ENCODE measurements at places on chromosomes 13 and 19. TPM values are rescaled to one million over a fixed set of nuclear protein-coding genes. Genes with fewer than 3 reads are reported as not detected.

GRCh38 chr19:6833166-6833790, 54.1 kb upstream of the ADGRE1 start:
- no peak for DNase-seq

The ZNF737 gene
- 4.1 TPM for total RNA-seq

The CYP2A6 gene
- total RNA-seq, result 0.27 TPM

The TEX29 gene
- not detected for total RNA-seq

DNA sequence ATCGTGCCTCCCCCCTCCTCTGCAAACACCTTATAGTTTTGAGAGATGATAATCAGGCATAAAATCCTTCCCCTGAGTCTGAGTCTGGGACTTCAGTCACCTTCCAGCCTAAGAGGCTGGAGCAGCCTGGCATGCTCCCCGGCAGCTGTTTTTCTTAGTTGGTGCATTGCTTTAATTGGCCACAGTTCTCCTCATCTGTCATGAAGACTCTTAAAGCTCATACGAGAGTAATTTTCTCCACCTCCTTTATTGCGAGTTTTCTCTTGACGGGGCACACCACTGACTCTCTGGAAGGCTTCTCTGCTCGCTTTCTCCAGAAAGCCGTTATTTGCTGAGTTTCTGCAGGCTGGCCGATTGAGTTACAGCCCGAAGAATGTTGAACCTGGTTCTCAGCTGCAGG, 310.5 kb downstream of the ATP8A2 start:
- DNase-seq, result no peak

The KASH5 gene
- not detected for total RNA-seq

The ZNF682 gene
- 6.3 TPM for total RNA-seq

The CBARP gene
- total RNA-seq, result 1.1 TPM

GRCh38 chr19:10538204-10538983, 5.3 kb upstream of the ATG4D start:
- no peak for DNase-seq

DNA sequence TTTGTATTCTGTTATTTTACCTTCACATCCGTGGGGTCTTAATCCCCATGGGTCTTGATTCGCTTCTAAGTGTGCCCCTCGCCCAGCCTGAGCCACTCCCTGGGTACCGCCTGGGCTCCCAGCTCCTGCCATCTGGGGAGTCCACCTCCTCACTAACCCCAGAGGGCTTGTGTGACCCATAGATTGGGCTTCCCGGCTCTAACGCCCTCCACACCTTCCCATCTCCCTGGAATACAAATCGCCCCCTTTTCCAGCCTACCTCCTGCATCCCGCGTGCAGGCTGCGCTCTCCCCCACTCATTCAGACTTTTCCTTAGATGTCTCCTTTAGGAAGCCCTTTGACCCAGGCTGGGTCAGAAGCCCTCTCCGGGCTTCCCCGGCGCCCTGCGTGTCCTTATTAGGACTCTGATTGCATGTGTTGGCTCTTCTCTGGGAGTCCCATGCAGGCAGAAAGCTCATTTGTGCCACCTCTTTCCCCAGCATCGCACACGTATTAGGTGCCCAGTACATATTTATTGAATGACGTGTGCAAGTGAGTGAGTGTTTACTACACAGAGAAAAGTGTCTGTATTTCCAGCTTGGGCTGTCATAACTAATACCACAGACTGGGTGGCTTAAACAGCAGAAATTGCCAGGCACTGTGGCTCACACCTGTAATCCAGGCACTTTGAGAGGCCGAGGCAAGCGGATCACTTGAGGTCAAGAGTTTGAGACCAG, 757 bp downstream of the CCDC124 start:
- no peak for DNase-seq

DNA sequence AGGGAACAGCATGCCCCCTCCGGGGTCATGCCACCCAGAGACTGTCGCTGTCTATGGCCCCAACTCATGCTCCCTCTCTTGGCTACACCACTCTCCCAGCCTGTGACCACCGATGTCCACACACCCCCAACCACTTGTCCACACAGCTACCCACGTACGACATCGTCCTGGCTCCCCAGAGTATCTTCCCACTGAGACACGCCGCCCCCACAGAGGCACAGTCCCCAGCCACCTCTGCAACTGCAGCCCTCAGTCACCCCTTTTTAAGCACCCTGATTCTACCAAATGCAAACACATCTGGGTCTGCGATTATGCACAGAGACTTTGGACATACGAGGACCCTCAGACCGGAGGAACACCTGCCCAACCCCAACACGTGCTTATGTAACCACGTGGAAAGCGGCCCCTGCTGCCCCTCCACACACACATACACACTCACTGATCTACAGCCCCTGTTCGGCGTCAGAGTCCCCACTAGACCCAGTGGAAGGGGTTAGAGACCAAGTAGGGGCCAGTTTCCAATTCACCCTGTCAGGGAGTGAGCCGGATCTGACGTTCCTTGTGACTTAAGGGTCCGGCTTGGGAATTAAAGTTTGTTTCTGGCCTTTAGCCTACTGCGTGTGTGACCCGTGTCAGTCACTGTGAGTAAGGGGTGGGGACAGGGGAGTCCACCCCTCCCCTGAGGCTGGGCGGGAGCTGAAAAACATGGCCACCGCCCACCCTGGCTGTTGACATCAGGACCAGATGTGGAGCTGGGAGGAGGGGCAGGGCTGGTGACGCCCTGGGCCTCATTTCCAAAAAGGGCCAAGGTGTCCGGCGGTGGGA, 11.9 kb upstream of the AXL start:
- DNase-seq, result peak; percentile 93

The PSPN gene
- 0.75 TPM for total RNA-seq

The TUBA3C gene
- 0.27 TPM for total RNA-seq

DNA sequence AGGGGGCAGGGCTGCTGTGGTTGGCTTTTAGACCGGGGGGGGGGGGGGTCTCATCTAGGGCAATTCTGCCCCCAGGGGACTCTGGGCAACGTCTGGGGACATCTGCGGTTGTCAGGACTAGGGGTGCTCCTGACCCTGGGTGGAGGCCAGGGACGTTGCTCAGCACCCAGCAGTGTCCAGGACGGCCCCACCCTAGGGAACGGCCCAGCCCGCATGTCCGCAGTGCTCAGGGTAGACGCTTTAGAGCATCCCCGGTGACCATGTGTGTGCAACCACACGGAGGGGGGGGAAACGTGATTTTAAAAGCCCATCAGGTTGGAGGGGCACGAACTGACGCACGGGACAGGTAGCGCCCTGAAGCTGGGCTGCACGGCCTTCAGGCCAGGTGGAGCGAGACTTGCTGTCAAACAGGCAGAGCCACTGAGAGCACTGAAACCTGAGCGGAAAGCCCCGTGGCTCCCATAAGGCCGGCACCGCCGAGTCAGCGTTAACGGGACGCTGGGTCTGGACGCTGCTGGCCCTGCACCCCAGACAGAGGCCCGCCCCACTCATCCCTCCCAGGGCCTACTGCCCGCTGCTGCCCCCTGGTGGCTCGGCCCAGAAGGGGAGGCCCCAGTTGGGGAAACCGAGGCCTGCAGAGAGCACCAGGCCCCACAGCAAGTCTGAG, 8.3 kb downstream of the CACTIN start:
- DNase-seq, result peak; percentile 86

DNA sequence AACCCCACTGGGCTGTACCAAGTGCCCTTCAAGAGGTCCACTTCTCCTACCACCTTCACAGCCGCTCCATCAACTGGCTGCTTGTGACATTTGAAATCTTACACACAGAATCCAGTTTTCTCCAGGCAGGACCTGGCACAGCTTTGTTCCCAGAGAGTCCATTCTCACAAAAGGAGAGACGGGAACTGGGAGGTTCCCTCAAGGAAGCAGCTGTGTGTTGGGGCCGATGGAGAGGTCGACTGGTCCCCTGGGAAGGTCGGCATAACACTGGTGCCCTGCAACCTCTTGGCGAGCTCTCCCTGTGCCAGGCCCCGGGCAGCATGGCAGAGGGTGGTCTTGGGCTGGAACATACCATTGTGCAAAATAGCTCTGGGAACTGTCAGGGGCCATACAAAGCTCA, 21.5 kb downstream of the ELL start:
- no peak for DNase-seq

- DNase-seq, result no peak
These were observed 69.9 kb downstream of the SLITRK6 start for GRCh38 chr13:85729296-85729695.

- peak; percentile 52 for DNase-seq
These were observed 3.8 kb downstream of the GJB2 start for GRCh38 chr13:20188667-20189553.
